ENCODE measurements at places on chromosomes 13 and 19.

DNA sequence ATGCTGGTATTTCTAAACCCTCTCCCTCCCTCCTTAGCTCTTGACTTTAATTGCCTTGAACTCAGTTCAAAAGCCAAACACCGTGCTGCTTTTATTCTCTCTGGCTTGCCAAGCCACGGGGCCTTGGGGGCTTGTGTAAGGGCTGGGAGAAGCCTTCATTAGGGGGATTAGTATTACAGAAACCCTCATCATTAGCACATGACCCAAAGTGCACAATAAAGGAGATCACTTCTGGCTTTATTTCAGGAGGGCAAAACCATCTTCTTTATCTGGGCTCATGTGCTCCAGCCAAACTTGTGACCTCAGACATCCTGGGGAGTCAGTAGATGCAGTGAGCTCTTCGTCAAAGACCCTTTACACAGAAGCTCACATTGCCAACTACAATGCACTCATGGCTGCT lies at the start of gene DCT:
Gene DCT (minus strand): TSS at position 67 of the 400 bp plus-strand sequence. CDS start 427 bp downstream, outside the sequence.
- DNase-seq, result no peak

DNA sequence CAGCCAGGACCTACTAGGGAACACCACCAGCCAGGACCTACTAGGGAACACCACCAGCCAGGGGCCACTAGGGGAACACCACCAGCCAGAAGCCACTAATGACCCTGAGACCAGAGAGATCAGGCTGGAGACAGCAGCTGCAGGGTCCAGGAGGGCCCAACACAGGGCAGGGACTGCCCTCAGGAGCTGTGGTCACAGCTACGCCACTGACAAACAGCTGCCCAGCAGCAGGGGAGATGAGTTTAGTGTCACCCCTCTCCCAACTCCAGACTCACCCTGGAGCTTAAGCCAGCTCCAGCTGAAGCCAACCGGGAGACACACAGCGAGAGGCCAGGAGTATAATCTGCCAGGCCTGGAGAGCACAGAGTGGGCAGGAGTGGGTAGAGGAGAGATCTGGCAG lies 25.7 kb downstream of the TUBGCP3 start:
- no peak for DNase-seq

DNA sequence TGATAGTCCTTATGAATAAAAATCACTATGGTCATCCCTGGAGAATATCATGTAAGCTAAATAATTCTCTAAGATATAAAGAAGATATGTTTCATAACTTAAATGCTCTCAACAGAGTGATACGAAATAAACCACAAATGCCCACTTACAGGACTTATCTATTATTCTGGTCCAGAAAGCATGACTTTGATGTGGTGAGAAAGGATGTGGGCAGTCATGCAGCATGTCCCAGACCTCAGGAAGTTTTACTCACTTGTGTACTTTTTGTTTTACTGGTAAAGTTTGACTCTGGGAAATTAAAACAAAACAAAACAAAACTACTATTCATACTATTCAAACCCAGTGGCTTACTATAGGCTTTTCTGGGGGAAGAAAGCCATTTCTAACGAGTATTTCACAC lies 483.2 kb upstream of the SLITRK6 start:
- peak; percentile 63 for DNase-seq

DNA sequence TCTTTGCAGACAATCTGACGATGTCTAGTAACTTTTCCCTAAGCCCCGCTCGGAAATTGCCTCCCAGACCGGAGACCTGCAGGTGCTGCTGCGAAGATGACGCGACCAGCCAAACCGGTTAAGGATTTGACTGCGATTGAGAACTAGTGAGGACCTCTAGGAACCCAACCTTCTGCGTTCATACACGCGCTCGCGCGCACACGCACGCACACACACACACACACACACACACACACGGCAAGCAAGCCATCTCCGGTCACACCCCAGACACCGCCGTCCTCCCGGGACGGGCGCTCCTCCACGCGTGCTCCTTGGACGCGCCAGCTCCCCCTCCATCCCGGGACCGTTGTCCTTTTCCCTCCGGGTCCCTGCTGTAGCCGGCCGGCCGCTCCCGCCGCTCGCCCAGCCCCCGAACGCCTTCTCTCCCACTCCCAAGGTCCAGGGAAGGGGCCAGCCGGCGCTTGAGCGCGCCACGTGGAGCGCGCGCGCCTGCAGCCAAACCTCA lies 1.2 kb downstream of the TBC1D4 start:
- DNase-seq, result peak; percentile 57

- no peak for DNase-seq
Measured at GRCh38 chr13:50149932-50150331, 134.7 kb downstream of the KCNRG start.

All from ELR (cell line).